ENCODE measurements at places on chromosomes 12 and 14.

GRCh38 chr14:104341532-104342434 lies 203.4 kb downstream of the KIF26A start:
- DNase-seq = no peak

GRCh38 chr14:98513558-98513957 lies 758.4 kb downstream of the BCL11B start:
- DNase-seq = no peak

GRCh38 chr12:11794751-11795150 lies 145.3 kb downstream of the ETV6 start:
- DNase-seq = no peak

GRCh38 chr14:60735416-60735815 lies 855 bp downstream of the MNAT1 start:
- DNase-seq = no peak

DNA sequence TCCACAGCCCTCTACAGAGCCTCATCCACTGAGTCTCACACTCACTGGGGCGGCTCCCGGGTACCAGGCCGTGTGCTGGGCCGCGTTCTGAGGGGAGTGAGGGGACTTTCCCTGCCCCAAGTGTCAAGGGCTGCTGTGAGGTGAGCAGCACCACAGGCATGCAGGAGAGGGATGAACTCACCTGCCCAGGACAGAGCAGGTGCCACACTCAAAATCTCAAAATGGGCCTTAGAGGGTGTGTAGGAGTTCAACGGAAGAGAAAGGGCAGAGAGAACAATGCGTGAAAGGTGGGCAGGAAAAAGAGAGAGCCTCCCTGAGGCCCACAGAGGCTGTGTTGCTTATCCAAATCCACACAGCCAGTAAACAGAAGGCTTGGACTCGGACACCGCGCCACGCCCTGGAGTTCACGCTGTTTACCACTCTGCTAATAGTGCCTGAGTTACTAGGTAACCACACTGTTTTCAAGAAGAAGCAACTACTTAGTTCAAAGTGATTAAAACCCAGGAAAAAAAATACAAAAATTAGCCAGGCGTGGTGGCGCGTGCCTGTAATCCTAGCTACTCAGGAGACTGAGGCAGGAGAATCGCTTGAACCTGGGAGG lies 32.7 kb downstream of the TSPAN11 start:
- DNase-seq = no peak

Measured in esophagus squamous epithelium (tissue), 5 donors.